Cortex of kidney (tissue), 1 donor: ENCODE measurements at places on chromosomes 5 and 9.

- DNase-seq: no peak
These were observed 18.5 kb downstream of the NINJ1 start for GRCh38 chr9:93115486-93116071.

GRCh38 chr5:72040513-72040912, 66.8 kb upstream of the MAP1B start:
- DNase-seq: no peak

DNA sequence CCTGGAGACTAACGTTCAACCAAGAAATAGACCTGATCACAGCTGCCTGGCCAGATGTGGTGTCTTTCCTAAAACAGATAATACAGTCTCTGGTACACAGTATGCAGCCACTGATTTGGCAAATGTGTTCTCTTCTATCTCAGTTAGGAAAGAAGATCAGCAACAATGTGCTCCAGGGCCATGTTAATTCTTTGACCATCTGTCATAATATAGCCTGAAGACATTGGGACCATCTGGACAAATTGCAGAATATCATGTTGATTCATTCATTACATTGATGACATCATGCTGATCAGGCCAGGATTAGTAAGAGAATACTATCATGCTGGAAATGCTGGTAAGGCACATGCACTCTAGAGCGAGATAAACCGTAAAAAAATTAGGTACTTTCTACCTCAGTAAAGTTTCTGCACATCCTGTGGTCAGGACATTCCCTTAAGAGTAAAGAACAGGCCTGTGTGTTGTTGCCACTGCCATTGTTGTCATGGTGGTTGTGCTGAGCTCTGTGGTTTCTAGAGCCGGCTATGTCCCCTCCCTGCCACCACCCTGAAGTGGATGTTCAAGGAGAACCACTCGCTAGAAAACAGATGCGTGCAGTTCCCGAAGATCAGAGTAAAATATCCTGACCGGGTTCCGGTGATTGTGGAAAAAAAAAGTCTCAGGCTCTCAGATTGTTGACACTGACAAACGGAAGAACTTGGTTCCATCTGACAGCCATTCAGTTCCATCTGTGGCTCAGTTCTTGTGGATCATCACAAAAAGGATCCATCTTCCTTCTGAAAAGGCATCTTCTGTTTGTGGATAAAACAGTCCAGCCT, 6.4 kb upstream of the JMY start:
- DNase-seq: no peak

DNA sequence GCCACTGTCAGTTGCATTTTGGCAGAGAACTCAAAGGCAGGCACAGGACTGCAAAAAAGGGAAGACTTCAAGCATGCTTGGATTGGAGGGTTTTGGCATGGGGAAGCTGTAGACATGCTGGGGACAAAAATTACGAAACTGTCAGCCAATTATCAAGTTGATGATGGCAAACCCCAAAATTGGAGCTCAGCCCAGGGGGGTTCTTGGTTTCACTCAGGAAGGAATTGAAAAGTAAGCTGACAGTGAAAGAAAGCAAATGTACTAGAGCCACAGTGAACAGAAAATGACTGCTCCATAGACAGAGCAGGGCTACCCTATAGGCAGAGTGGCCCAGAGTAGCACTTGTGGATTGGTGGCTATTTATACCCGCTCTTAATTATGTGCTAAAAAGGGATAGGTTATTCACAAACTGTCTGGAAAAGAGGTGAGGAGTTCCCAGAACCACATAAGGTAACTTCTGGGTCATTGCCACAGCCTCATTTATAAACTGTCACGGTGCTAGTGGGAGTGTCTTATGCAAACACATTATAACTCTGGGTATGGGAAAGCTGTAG, 14.6 kb upstream of the CFAP95 start:
- DNase-seq: no peak

DNA sequence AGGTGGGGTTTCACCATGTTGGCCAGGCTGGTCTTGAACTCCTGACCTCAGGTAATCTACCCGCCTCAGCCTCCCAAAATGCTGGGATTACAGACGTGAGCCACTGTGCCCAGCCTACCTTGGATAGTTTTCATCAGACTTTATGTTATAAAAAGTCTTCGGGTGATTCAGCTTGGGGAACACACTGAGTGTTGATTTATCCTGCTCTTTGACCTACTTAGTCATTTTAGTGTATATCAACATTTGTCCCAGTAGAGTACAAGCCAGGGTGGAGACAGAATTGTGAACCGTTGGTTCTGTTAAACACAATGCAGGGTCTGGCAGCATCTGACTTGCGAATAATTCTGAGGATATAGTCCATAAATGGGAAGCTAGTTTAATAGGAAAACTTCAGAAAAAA, 39.7 kb downstream of the NFX1 start:
- DNase-seq: no peak
